ENCODE measurements at places on chromosomes 12 and 14. TPM values are rescaled to one million over a fixed set of nuclear protein-coding genes. Genes with fewer than 3 reads are reported as not detected.
A peak's percentile ranks its signal among the peaks of the same experiment; 100 is the strongest.

- no peak overlapping the region for H3K4me3 ChIP-seq
- DNase-seq: no peak
- no peaks in the 10 kb centered on the region for H3K27me3 ChIP-seq
- no peaks in the 10 kb centered on the region for H3K4me1 ChIP-seq
- no peak overlapping the region for H3K27ac ChIP-seq
- H3K36me3 ChIP-seq: peaks cover 27% of the 10 kb centered on the region
These were observed 20.5 kb downstream of the CINP start for GRCh38 chr14:102342238-102342637.

DNA sequence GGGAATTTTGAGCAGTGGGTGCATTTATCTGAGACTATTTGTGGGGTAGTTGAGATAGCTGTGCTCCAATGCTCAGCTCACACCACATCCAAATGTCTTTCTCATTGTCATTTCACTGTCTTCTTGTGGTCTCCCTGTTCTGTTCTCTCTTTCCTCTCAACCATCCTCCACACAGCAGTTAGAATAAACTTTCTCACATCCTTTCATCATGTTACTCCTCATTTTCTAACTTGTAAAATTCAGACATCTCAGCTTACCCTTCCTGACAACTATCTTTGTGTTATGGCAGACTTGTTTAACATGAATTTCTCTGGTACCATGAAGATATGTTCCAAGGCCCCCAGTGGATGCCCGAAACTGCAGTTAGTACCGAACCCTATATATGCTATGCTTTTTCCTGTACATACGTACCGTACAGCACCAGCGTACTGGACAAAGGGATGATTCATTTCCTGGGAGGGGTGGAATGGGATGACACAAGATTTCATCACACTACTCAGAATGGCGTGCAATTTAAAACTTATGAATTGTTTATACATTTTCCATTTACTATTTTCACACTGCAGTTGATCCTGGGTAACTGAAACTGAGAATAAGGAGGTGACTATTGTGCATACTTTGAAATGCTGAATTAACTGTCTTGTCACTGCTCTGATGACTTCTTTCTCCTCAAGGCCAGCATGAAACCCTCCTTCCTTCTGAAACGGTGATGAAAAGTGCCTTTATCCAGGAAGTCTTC, 177.1 kb upstream of the SLC38A2 start:
- peaks cover 23% of the 10 kb centered on the region for H3K4me1 ChIP-seq
- peak overlapping the region; percentile 27 for H3K27ac ChIP-seq
- peak; percentile 61 for DNase-seq
- H3K4me3 ChIP-seq: no peak overlapping the region
- H3K27me3 ChIP-seq: no peaks in the 10 kb centered on the region

Gene CLMN
- 0.72 TPM for polyA plus RNA-seq

GRCh38 chr14:99075061-99075460, 196.9 kb downstream of the BCL11B start:
- DNase-seq: no peak
- no peaks in the 10 kb centered on the region for H3K36me3 ChIP-seq
- no peak overlapping the region for H3K4me3 ChIP-seq
- no peak overlapping the region for H3K27ac ChIP-seq
- no peaks in the 10 kb centered on the region for H3K4me1 ChIP-seq

DNA sequence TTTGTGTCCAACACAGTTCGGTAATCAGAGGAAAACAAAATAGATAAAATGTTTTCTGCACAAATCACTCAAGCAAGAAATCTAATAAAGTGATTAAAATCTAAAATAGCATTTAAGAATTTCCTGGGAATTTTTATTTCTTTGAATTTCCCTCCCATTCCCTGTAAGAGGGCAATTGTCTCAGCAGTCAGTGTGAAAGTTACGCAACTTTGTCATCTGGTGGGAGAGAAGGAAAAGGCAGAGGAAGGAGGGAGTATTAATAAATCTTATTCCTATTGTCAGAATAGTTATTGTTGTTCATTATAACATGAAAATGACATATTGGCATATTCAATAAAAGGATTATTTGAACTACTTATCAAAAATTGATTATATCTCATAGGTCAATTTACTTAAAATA, 464.9 kb downstream of the PRKD1 start:
- H3K27ac ChIP-seq: no peak overlapping the region
- no peak overlapping the region for H3K4me3 ChIP-seq
- H3K4me1 ChIP-seq: peaks cover 3% of the 10 kb centered on the region
- DNase-seq: no peak
- no peaks in the 10 kb centered on the region for H3K36me3 ChIP-seq
- no peaks in the 10 kb centered on the region for H3K27me3 ChIP-seq

DNA sequence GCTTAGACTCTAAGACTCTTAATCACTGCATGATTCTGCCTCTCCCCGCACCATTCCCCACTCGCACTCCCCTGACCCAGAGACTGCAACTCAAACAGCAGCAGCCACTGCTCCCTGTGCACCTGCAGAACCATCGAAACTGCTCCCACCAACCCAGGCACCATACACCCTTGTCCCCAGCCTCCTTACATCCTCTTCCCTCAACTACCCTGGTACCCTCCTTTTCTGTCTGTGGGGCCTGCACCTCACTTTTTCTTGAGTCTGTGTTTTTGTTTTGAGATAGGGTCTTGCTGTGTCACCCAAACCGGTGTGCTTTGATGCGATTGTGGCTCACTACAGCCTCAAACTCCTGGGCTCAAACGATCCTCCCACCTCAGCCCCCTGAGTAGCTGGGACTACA, 69.4 kb downstream of the RNFT2 start:
- no peak for DNase-seq
- H3K27ac ChIP-seq: no peak overlapping the region
- H3K36me3 ChIP-seq: no peaks in the 10 kb centered on the region
- no peaks in the 10 kb centered on the region for H3K4me1 ChIP-seq
- H3K27me3 ChIP-seq: no peaks in the 10 kb centered on the region

- H3K36me3 ChIP-seq: no peaks in the 10 kb centered on the region
- no peaks in the 10 kb centered on the region for H3K27me3 ChIP-seq
- peak overlapping the region; percentile 77 for H3K4me3 ChIP-seq
- H3K27ac ChIP-seq: peak overlapping the region; percentile 7
These were observed 612 bp downstream of the PPTC7 start for GRCh38 chr12:110582276-110583136.

GRCh38 chr14:51442513-51443175, 202.6 kb downstream of the TMX1 start:
- H3K36me3 ChIP-seq: no peaks in the 10 kb centered on the region
- H3K4me3 ChIP-seq: no peak overlapping the region
- H3K27me3 ChIP-seq: no peaks in the 10 kb centered on the region
- peak overlapping the region; percentile 92 for H3K27ac ChIP-seq

GRCh38 chr14:20118795-20119194, 8.3 kb downstream of the OR4K17 start:
- H3K27me3 ChIP-seq: no peaks in the 10 kb centered on the region
- DNase-seq: no peak
- H3K4me3 ChIP-seq: no peak overlapping the region
- H3K27ac ChIP-seq: no peak overlapping the region
- H3K36me3 ChIP-seq: no peaks in the 10 kb centered on the region

Gene A2M
- polyA plus RNA-seq: 11.5 TPM

Gene TXNDC16
- 2.1 TPM for polyA plus RNA-seq

Gene NPAS3
- polyA plus RNA-seq: 0.06 TPM

Gene ERO1A
- 17.0 TPM for polyA plus RNA-seq

DNA sequence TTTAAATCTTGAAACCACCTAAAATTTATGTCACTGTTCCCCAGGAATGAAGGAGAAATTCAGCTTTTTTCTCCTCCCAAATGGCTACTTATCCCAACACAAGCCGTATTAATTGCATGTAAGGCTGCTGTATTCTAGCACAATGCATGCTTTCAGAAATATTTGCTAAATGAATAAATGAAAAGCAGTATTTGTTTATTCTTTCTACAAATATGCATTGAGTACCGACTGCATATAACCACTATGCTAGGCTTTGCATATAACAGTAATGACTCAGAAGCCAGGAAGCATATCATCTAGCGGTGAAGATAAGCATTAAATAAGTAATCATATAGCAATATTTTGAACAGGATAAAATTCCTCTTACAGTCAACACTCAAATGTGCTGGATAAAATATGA, 5.7 kb upstream of the LRR1 start:
- H3K27me3 ChIP-seq: no peaks in the 10 kb centered on the region
- no peak overlapping the region for H3K27ac ChIP-seq
- no peak overlapping the region for H3K4me3 ChIP-seq
- DNase-seq: peak; percentile 40

Gene LMBR1L
- polyA plus RNA-seq: 99.1 TPM

GRCh38 chr14:30005114-30005808, 77.6 kb upstream of the PRKD1 start:
- H3K27me3 ChIP-seq: peaks cover 6% of the 10 kb centered on the region
- H3K27ac ChIP-seq: no peak overlapping the region
- DNase-seq: peak; percentile 53
- H3K4me1 ChIP-seq: no peaks in the 10 kb centered on the region
- H3K36me3 ChIP-seq: no peaks in the 10 kb centered on the region
- H3K4me3 ChIP-seq: no peak overlapping the region

DNA sequence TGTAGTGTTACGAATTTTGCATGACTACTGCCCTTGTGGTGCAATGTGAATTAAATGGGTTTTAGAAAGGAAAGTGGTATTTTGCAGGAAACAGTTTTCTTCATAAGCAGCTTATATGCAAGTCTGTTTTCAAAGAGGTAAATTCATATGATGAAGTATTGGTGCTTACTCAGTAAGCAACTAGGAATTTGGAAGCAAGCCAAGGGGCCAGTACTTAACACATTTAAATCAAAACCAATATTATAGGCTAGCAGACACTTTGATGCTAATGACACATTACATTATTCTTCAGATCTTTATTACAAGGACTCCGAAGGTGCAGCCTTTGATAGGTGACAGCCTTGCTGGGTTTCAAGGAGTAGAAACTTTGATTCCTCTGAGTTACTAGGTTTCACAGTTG, 23.1 kb downstream of the MGAT4C start:
- no peaks in the 10 kb centered on the region for H3K27me3 ChIP-seq
- H3K27ac ChIP-seq: no peak overlapping the region
- H3K36me3 ChIP-seq: no peaks in the 10 kb centered on the region
- H3K4me3 ChIP-seq: no peak overlapping the region
- H3K4me1 ChIP-seq: peaks cover 32% of the 10 kb centered on the region

DNA sequence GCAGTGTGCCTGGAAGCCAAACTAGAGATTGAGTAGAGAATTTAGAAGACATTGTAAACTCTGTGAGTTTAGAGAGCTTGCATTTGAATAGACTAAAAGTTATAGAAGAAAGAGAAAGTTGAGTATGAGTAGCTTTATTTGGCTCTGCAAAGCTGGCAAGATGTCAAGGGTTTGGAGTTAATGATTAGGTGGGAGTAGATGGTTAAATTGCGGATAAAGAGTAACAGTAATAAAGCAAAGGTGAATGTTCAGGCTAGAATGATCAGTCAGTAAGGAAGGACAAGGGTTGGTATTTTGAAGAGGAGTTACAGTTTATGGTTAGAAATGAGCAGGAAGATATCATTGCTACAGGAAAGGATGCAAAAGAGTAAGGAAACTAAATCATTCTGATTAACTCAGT, 5.2 kb downstream of the PPM1A start:
- no peak overlapping the region for H3K27ac ChIP-seq
- no peak overlapping the region for H3K4me3 ChIP-seq
- no peaks in the 10 kb centered on the region for H3K36me3 ChIP-seq
- H3K27me3 ChIP-seq: no peaks in the 10 kb centered on the region

GRCh38 chr14:67524634-67524963, 8.5 kb upstream of the PLEKHH1 start:
- H3K4me1 ChIP-seq: no peaks in the 10 kb centered on the region
- H3K36me3 ChIP-seq: no peaks in the 10 kb centered on the region
- DNase-seq: no peak
- no peak overlapping the region for H3K27ac ChIP-seq

Gene DPPA3
- polyA plus RNA-seq: not detected

GRCh38 chr12:75905922-75906321, 125.7 kb downstream of the PHLDA1 start:
- H3K4me1 ChIP-seq: peaks cover 16% of the 10 kb centered on the region
- no peak overlapping the region for H3K4me3 ChIP-seq
- no peaks in the 10 kb centered on the region for H3K27me3 ChIP-seq
- H3K36me3 ChIP-seq: no peaks in the 10 kb centered on the region
- no peak overlapping the region for H3K27ac ChIP-seq

Gene CDK4
- polyA plus RNA-seq: 300 TPM

DNA sequence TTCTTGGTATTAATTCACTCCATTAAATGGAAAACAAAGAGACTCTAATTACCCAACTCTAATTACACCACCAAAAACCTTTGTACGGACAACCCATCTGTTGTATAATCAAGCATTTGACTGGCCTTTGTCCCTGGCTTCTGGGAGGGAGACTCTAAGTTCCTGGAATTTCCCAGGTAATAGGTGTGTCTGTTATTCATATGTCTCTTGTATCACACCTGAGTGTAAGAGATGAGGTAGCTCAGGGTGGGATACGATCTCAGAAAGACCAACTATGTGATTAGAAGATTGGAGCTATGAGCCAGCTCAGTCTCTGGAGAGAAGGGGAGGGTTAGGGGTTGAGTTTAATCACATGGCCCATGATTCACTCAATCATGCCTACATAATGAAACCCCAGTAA, 94.7 kb upstream of the PLXNC1 start:
- DNase-seq: no peak
- H3K4me1 ChIP-seq: no peaks in the 10 kb centered on the region
- H3K27ac ChIP-seq: no peak overlapping the region
- H3K27me3 ChIP-seq: no peaks in the 10 kb centered on the region

Gene ST8SIA1
- polyA plus RNA-seq: not detected

Gene BICDL1
- polyA plus RNA-seq: 0.19 TPM

GRCh38 chr12:39464976-39465695, 22.2 kb upstream of the KIF21A start:
- no peak overlapping the region for H3K27ac ChIP-seq
- no peaks in the 10 kb centered on the region for H3K4me1 ChIP-seq
- no peak overlapping the region for H3K4me3 ChIP-seq
- no peak for DNase-seq
- H3K36me3 ChIP-seq: no peaks in the 10 kb centered on the region

Gene IFI27L1
- polyA plus RNA-seq: 38.1 TPM

Gene CEP128
- polyA plus RNA-seq: 0.91 TPM

DNA sequence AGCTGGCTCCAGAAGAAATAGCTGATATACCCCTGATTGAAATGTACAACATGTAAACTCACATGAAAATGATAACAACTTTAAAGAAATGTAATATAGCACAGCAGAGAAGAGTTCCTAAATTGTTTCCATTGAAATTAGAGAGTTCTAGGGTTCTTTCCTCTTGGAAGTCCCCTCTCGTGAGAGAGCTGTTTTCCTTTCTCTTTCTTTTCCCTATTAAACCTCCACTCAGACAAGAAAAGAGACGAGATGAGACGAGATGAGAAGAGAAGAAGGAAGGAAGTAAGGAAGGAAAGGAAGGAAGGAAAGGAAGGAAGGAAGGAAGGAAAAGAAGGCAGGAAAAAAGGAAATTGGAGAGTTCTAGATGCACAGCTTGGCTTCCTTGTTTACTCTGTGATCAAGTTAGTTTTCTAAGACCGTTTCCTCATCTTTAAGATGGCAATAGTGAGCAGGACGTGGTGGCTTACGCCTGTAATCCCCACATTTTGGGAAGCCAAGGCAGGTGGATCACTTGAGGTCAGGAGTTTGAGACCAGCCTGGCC, 11.9 kb downstream of the DRAM1 start:
- H3K4me3 ChIP-seq: no peak overlapping the region
- peaks cover 36% of the 10 kb centered on the region for H3K4me1 ChIP-seq
- no peak overlapping the region for H3K27ac ChIP-seq
- no peaks in the 10 kb centered on the region for H3K27me3 ChIP-seq

Gene PLBD1
- 0.04 TPM for polyA plus RNA-seq

Data from endothelial cell of umbilical vein (primary cell).